ENCODE measurements at places on chromosomes 7 and 10.

DNA sequence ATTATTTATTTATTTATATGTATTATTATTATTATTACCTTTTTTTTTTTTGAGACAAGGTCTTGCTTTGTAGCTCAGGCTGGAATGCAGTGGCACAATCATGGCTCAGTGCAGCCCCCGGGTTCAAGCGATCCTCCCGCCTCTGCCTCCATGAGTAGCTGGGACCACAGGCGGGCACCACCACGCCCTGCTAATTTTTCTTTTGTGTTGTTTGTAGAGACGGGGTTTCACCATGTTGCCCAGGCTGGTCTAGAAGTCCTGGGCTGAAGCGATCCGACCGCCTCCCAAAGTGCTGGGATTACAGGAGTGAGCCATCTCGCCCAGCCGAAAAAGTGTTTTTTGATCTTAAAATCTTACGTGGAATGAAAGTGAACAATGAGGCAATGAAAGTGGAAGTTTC is 79.4 kb upstream of the C1GALT1 start:
- DNase-seq = no peak

GRCh38 chr7:116629051-116629463 is 42.9 kb upstream of the MET start:
- DNase-seq = no peak

DNA sequence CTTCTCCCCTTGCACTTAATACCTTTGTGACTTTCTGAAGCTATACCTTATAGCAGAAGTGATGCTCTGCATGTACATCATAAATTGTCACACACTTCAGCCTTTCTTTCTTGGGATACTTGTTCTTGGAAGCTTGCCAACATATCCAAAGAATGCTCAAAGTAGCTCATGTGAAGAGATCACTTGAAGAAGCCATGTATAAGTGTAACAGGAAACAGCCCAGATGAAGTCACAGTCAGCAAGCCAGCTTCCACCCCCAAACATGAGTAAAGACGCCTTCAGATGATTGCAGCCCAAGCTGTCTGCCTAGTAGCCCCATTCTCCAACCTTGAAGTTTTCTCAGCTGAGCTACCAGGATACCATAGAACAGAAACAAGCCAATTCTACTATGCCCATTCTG is 50.9 kb downstream of the DGKB start:
- DNase-seq = no peak

- no peak for DNase-seq
Measured at GRCh38 chr10:10010397-10010796, 1007.3 kb upstream of the CELF2 start.

- no peak for DNase-seq
Measured at GRCh38 chr10:110857265-110858171, 14.2 kb upstream of the PDCD4 start.
